ENCODE measurements at places on chromosomes 11 and 22.

DNA sequence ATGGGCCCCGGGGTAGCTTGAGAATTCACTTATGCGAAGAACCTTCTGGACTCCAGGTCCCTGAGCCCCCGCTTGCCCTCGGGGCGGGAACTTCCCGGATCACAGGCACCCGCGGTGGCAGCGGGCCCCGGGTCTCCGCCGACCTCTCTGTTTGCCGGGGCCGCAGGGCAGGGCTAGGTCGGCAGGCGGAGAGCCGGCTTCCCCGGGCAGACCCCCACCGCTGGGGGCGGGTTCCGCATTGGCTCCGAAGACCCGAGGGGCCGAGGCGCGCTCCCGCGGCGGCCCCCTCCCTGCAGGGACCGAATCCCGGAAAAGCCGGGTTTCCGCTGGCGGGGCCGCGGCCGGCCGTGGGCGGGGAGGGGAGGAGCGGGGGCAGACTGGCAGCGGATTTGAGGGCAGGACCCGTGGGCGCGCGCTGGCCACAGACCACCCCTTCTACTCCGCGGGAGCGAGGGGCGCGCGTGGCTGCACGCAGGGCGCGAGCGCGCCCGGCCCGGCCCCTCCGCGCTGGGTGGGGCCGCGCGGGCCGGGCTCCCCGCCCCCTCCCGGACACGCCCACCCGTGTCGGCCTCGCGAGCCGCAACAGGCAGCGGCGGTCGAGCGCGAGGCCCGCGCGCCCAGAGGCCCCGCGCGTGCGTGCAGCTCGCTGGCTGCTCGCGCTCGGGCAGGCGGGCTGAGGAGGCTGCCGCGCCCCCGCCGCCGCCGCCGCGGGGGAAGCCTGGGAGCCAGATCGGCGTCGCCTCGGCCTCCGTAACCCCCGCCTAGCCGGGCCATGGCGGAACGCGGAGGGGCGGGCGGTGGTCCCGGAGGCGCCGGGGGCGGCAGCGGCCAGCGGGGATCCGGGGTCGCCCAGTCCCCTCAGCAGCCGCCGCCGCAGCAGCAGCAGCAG is at the start of gene PACS1:
TSS of gene PACS1 (plus strand) at position 558 of the 889 bp plus-strand sequence. CDS start at position 773, 215 bp downstream.
- DNase-seq = peak; percentile 77

- DNase-seq = no peak
Observed at GRCh38 chr11:120385110-120385509, 48.9 kb downstream of the ARHGEF12 start.

DNA sequence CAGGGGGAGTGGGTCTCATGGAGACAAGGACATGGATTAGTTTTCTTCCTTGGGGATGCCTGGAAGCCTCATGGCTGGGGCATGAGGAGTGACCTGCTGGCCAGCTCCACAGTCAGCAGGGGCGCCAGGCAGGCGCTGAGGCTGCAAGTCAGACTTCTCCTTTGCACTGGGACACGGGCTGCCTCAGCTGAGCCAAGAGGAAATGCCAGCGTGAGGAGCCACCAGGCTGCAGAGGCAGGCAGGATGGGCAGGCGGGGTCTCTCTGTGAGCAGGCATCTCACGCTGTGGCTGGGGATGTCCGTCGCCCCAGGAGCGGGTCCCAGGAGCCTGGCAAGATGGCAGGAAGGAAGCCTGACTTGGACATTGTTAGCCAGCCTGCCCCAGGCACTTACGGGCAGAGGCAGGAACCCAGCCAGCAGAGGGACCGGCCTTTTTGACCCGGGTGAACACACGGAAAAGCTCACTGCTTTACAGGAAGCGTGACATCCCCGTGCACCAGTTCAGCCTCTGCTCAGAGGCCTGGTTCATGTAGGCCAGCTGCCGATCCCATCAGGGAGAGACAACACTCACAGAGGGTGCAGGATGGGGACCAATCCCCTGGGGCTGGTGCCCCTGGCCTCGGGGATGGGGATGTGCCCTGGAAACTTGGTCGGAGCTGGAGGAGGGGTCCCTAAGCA is 10.2 kb downstream of the GNB1L start:
- no peak for DNase-seq

DNA sequence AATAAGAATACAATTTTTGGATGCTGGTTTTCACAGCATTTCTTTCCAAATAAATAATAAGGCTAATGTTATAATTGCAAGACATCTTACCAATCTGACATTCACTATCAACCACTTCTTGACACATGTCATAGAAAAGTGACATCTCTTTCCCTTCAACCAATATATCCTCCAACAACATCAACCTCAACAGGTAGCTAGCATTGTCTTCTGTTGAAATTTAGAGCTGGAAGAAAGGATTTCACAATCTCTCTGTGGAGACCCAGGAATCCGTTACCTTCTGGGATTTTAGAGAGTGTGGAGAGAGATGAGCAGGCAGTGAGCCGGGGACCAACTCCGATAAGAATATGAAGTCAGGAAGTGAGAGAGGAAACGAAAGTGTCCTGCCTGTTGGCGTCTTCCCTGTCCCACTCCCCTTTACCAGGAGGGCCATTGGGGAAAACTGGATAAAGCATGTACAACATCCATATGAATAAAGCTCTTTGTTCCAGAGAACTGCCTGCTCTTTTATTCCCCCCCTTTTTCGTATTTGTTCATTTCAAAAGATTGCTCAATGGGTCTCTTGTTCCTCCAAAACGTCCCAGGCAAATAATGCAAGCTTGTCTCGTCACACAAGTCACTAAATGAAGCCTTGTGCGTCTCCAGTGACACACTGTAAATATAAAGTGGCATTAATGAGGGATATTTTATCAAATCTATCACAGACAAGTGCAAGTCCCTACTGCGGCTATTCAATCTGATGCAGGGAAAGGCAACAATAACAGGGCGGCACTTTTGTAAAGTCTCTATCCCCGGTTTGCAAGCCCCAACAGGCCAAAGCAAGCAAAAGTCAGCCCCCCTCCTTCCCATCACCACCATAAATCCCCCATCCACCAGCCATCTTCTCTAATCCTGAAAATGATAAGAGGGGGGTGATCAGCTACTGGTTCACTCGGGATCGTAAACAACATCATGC is 3.4 kb downstream of the CADM1 start:
- no peak for DNase-seq
